ENCODE measurements at places on chromosomes 4 and X.

- no peak for DNase-seq
Measured at GRCh38 chr4:25756503-25756902, 100.9 kb downstream of the SLC34A2 start.

- DNase-seq = no peak
Measured at GRCh38 chr4:99655308-99656081, 2.1 kb downstream of the C4orf54 start.

DNA sequence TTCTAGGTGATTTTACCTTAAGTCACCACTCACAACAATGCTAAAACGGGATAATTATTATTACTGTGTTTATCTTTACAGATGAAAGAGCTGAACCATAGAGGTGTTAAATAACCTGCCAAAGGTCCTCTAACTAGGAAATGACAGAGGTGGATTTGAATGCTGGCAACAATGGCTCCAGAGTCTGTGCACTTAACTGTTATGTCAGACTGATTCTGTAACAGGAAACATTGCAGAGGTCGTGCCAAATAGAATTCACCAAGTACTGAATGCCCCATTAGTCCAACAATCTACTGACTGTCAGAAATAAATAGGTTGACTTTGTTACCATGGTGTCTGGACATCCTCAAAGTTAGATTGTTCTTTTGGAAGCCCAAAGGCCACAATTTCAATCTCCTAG, 20.9 kb upstream of the USP27X start:
- DNase-seq = no peak

GRCh38 chr4:26931451-26931850, 70.8 kb downstream of the STIM2 start:
- DNase-seq = no peak

- DNase-seq = peak; percentile 84
Measured at GRCh38 chr4:7939377-7940108, at the start of gene AFAP1. Gene AFAP1, minus strand, starts transcription at chr4:7939861. Its CDS starts 67,783 bp downstream, at chr4:7872078.

DNA sequence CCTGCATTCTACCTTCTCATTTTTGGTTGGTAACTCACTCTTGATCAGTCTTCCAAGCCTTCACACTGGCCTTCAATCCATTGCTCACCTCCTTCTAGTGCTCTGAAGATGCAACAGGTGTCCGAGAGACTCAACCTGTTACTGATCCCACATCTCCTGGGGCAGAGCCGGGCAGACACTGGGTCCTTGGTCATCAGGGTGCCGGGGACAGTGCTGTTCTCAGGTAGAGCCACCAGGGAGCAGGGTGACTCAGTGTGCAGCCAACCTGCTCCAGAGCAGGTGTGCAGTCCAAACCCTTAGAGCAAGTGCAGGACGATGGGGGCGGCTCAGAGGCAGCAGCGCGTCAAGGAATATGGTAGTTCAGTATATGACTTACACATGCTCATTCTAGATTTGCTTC, 188.4 kb downstream of the DHX15 start:
- no peak for DNase-seq

DNA sequence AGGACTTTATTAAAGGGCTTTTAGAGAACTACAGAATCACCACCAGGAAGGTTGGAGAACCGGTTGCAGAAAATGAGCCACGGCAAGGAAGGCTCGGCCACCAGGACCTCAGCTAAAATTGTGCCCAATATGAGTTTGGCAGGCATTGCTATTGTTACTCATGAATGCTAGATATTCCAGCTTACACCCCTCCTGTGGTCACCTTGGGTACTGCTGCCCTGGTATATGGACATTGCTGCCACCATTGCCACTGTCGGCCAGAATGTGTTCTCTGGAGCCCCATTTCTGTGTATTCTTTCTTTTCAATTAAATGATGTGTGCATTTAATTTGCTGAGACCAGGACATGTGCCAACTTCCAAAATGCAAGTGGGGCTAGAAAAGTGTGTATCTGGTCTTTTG, 626.7 kb upstream of the BOD1L1 start:
- no peak for DNase-seq

GRCh38 chrX:102833136-102833535, 103.9 kb upstream of the RAB40AL start:
- no peak for DNase-seq

DNA sequence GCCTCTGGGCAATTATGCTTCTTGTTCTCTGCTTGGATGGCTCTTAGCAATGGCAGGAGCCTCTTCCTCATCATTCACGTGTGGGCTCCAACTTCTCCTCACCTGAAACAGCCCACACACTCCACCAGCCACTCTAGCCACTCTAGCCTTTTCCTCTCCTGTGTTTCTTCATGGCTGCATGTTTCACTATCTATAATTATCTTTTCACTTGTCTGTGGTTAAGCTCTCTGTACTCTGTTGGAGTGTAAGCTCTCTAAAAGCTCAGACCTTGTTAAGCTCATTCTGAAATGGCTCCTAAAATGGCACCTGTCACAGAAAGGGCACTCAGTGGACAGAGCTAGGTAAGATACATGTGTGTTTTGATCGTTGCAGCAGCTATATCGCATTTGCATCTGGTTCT, 80.0 kb downstream of the SH3KBP1 start:
- no peak for DNase-seq

GRCh38 chr4:37737466-37737865, 51.3 kb upstream of the RELL1 start:
- DNase-seq = no peak

DNA sequence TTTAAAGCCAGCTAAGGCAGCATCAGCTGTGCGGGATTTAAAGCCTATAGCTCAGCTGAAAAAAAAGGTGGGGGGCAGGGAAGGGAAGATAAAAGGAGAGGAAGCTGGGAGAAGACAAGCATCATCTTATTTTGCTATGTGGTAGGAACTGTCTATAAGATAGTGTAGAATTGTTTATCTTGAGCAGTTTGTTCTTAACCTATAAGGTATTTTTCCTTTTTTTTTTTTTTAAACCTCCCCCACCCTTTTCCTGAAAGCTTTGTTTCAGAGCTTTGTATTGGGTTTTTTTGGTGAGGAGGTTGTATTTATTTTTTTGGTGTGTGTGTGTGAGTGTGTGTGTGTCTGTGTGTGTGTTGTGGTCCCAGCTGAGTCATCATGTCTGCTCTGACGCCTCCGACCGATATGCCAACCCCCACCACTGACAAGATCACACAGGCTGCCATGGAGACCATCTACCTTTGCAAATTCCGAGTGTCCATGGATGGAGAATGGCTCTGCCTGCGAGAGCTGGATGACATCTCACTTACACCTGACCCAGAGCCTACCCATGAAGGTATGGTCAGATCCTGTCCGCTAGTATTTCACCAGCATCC, 531 bp downstream of the RUFY3 start:
- no peak for DNase-seq

- no peak for DNase-seq
Measured at GRCh38 chr4:104446431-104447278, 48.0 kb downstream of the CXXC4 start.

DNA sequence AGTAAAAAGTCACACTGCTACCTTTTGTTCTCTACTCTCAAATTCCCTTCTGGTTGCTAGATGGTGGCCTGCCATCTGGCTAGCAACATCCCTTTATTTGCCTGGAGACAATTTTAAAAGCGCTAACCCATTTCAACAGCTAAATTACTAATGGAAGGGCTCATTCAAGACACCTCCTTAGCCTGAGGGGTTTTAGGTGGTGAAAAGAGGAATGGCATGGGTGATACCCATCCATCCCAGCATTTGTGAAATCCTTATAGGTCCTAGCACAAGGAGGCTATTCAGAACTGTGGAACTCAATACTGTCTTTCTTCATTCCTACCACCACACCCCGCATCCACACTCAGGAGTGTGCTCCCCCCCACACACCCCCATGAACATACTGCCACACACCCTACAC, 33.5 kb downstream of the ARHGEF9 start:
- no peak for DNase-seq

DNA sequence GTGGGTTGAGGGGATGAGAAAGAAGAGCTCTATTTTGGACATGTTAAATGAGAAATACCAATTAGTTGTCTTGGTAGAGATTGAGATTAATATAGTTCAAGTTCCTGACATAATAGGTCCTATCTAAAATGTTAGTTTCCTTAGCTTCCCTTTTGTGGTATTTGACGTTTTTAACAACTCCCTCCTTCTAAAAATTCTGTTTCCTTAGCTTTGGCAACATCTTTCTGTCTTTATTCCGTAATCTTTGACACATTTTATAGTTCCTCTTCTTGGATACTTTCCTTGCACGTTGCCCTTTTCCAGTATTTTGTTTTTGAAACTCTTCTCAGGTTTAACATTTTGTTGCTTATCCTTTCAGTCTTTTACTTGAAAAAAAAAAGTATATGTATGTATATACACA, 36.9 kb downstream of the LAMTOR3 start:
- DNase-seq = no peak

DNA sequence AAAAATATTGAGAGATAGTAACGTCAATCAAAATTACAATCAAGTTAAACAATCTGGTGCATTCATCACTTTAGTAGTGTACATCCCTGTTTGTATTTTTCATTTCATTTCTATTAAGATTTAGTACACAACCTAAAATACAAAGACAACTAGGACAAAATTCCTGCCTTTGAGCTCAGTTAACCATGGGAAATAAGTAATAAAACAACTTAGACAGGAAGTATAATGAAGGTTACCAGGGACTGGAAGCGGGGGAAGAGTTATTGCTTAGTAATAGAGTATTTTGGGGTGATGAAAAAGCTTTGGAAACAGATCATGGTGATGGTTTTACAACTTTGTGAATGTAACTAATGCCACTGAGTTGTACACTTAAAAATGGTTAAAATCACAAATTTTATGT, 25.6 kb upstream of the ATXN3L start:
- DNase-seq = no peak

- no peak for DNase-seq
Measured at GRCh38 chr4:27973056-27973455, 1112.4 kb downstream of the STIM2 start.

DNA sequence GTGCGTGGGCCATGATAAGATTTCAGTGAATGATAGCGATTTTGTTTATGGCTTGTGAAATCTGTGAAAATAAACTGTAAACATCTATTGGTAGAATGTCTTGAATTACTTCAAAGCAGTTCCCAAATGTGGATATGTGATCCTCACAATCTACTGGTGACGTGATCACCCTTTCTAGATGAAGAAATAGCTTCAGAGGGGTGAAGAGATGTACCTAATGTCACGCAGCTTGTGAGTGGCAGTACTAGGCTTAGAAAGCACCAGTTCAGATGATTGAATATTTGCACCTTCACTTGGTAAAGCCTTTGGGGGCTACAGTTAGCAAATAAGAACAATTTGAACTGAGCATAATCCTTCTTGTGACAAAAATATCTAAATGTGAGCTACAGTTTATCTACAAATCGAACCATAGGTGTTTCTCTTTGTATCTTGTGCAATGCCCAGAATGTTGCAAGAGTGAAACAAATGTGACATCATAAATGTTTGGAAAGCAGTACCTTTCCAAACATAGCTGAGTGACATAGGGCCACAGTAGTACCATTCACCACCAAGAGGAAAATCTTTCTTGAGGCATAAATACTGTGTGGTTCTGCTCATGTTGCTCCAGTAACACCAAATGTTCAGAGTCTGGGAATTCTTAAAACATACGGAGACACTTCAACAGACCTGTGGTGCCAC, 14.2 kb downstream of the PAK3 start:
- DNase-seq = no peak

DNA sequence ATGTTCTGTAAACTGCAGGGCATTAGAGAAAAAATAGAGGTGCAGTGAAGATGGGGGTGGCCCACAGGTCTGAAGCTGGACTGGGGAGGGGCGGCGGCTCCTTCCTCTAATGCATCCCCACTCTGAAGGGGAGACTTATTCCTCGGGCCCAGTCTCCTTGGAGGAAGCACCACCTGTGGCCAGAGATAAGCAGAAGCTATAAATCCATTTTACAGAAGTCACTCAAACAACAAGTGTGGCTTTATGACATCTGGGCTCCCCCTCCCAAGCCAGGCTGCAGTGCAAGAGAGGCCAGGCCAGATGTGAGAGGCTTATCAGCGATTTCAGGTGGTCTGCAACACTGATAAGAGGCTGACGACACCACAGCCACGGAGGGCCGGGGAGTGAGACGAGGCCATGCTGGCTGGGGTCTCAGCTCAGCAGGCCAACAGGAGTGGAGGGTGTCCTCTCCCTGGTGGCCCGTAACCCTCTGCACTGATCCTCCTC, 15.8 kb downstream of the CYTL1 start:
- no peak for DNase-seq

DNA sequence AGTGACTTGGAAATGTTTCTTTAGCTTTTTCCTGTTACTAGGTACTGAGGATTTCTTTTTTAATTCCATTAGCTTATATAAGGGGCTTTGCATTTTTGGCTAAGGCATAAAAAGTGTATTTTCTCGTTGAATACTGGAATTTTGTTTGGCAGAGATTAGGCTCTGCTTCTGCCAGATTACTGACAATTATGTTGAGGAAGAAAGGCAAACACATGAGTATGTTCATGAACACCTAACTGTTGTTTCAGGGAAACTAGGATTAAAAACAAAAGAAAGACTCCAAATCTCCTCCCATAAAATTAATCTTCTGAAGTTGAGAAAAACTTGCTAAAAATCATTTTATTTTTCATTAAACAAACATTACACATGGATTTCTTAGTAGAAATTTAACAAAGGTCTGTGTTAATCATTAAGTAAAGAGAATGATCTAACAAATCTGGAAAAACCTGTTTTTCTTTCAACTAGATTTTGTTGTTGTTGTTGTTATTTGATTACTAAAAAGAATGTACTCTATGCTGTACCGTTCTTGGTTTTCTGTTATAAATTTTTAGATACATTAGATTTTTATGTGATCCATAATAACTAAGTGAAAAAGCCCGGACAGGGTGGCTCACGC, 43.3 kb upstream of the STAG2 start:
- no peak for DNase-seq

DNA sequence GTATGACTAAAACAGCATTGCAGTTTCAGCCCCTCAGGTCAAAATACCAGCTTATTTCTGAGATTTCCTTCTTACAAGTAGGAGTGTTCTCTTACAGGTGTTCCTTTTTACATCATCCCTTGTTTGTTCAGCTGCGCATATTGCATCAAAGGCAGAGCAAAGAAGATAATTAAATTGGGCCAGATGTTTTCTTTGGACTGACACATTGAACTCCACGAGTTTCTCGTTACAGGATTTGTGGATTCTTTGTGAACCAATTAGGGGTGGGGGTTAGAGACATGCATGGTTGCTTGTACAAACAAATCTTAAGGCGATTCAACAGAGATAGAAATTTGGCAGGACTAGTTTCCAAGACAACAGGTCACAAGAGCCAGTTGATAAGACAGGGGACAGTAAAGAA, 95.7 kb downstream of the SPANXN4 start:
- DNase-seq = no peak

- no peak for DNase-seq
Measured at GRCh38 chrX:46627062-46627461, 53.5 kb downstream of the CHST7 start.

DNA sequence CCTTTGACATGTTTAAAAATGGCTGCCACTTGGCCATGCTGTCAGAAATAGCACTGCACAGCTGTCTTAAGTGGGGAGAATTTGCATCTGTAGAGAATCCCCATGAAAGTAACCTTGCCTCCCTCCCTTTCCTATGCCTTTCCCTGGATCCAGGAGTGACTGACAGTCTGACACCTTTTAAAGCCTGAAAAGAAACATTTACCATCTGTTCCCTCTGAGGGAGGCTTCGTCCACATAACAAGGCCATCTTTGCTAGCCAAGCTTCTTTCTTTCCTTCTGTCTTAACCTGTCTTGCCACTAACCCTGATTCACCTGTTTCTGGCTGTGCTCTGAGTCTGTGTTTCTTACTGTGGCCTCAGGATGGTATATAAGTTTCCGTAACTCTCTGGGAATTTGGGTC, 21.3 kb upstream of the AADAT start:
- no peak for DNase-seq

GRCh38 chrX:71871367-71871766, 39.3 kb upstream of the NHSL2 start:
- DNase-seq = no peak

- no peak for DNase-seq
Measured at GRCh38 chr4:7103607-7104365, 35.9 kb upstream of the GRPEL1 start.

Measured in activated T-helper 2 cell treated with anti-CD3 and anti-CD28 coated beads, Interferon-gamma antibody, Interleukin-2, Interleukin-4, amounts not matched to agents 10 μg/mL and 5 μg/mL and 100 μg/mL, durations not matched to agents 14 hours and 24 hours and 36 hours (primary cell).